Activated CD4-positive, alpha-beta T cell treated with anti-CD3 and anti-CD28 coated beads, Interleukin-2, amount 50 U/mL, for 16 hours (primary cell): ENCODE measurements at places on chromosomes 5 and 9.

GRCh38 chr5:110873773-110874437 is 135.1 kb downstream of the SLC25A46 start:
- no peak for DNase-seq

DNA sequence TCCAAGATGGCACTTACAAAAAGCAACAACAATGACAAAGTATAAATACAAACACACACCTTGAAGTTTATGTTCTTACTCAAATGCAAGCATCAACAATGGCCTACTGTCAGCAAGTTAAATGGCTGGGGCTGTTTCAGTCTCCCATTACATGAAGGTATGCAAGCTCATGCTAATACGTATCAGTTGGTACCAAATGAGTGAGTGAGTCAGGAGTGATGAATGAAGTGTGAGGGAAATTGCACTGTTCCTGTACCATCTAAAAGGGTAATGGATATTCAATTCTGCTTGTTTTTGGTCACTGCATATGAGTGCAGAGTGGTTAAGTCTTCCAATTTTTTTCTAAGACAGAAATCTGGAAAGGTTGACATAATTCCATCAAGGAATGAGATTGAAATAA is 964.9 kb downstream of the MAT2B start:
- no peak for DNase-seq

DNA sequence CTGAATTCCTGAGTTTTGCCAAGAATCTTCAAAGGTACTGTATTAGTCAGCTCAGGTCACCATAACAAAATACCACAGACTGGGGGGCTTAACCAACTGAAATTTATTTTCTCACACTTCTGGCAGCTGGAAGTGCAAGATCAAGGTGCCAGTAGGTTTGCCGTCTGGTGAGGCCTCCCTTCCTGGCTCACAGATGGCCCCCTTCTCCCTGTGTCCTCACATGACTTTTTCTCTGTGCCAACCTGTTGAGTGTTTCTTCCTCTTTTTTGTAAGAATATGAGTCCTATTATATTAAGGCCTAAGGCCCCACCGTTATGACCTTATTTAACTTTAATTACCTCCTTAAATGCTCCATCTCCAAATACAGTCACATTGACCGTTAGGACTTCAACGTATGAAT is 156.1 kb upstream of the KIF2A start:
- DNase-seq = no peak

DNA sequence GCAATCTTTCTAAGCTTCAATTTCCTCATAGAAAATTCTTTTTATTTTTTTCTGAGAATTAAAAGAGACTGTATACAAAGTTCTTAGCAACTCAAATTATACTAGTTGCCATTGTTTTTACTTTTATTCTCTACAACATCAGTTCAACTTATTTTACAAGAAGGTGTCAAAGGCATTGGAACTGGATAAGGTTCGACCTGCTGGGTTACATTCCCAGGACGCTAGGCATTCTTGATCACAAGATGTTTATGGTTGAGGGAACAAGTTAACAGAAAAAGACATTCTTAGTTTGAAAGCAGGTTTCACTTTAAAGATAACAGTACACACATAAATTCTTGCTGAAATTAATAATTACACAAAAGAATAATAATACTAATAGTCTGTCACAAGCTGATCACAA is 163.5 kb upstream of the SNX2 start:
- no peak for DNase-seq
